ENCODE measurements at places on chromosomes 5 and 9. TPM values are rescaled to one million over a fixed set of nuclear protein-coding genes. Genes with fewer than 3 reads are reported as not detected.

Gene HTR1A
- not detected for total RNA-seq

Gene BICD2
- total RNA-seq = 29.1 TPM

Gene P4HA2
- total RNA-seq = not detected

Gene LRRC14B
- total RNA-seq = not detected

Gene STPG3
- not detected for total RNA-seq

Gene CKMT2
- total RNA-seq = not detected

Gene NUTM2F
- not detected for total RNA-seq

Gene PCDHB14
- not detected for total RNA-seq

Gene PCDHGB2
- 0.81 TPM for total RNA-seq

Gene MCC
- 2.9 TPM for total RNA-seq

DNA sequence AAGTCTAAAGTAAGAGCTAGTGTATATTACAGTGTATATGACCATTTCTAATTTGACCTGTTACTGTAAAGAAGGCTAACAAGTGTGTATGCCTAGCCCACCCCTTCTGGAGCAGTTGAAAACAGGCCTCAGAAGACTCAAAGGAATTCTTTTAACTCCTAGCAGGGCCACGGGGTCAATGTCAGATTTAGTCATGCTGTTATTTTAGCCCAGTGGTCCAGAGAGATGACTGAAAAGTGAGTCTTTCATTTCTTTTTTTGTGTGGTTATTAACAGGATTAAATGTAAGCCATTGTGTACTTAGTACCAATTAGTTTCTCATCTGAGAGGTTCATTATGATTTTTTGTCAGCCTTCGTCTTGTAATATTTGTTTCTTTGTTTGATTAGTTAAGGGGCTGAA, 24.4 kb downstream of the ZCCHC7 start:
- H3K4me1 ChIP-seq = peaks cover 42% of the 10 kb centered on the region
- H3K36me3 ChIP-seq = no peaks in the 10 kb centered on the region
- H3K27me3 ChIP-seq = no peaks in the 10 kb centered on the region

GRCh38 chr9:88826771-88827181, 164.5 kb upstream of the S1PR3 start:
- H3K4me3 ChIP-seq = no peak overlapping the region
- no peak for DNase-seq
- peaks cover 68% of the 10 kb centered on the region for H3K27me3 ChIP-seq
- H3K4me1 ChIP-seq = no peaks in the 10 kb centered on the region
- no peak overlapping the region for H3K27ac ChIP-seq

GRCh38 chr5:169988206-169988605, 7.9 kb upstream of the INSYN2B start:
- H3K27me3 ChIP-seq = no peaks in the 10 kb centered on the region
- H3K27ac ChIP-seq = no peak overlapping the region
- H3K36me3 ChIP-seq = peaks cover 34% of the 10 kb centered on the region
- no peaks in the 10 kb centered on the region for H3K4me1 ChIP-seq
- DNase-seq = no peak
- H3K4me3 ChIP-seq = no peak overlapping the region

- no peaks in the 10 kb centered on the region for H3K4me1 ChIP-seq
- no peak overlapping the region for H3K4me3 ChIP-seq
- no peak for DNase-seq
- no peaks in the 10 kb centered on the region for H3K36me3 ChIP-seq
- peaks cover 19% of the 10 kb centered on the region for H3K27me3 ChIP-seq
Measured at GRCh38 chr5:157956271-157956885, 97.4 kb upstream of the CLINT1 start.

GRCh38 chr9:89413963-89414638, 83.8 kb downstream of the SEMA4D start:
- H3K27me3 ChIP-seq = no peaks in the 10 kb centered on the region
- peaks cover 20% of the 10 kb centered on the region for H3K36me3 ChIP-seq
- DNase-seq = no peak

DNA sequence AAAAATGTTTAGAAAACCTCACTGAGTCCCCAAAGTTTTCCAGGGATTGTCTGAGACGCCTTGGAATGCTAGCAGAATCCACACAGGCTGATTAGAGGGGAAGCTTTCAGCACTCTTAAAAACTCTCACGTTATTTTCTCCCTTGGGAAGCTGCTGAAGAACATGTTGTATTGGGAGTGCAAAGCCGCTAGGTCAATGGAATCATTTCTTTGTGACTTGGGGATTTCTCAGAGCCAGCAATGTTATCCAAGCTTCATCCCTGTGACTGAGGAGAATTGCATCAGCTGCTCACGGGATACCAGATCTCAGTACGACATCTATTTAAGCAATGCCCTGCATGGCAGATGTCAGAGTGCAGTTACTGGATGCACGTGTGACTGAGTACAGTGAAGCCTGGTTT, 426.4 kb upstream of the MPDZ start:
- no peaks in the 10 kb centered on the region for H3K27me3 ChIP-seq
- H3K27ac ChIP-seq = no peak overlapping the region

- H3K36me3 ChIP-seq = no peaks in the 10 kb centered on the region
- H3K27me3 ChIP-seq = peaks cover 58% of the 10 kb centered on the region
- H3K4me1 ChIP-seq = peaks cover 3% of the 10 kb centered on the region
- peak overlapping the region; percentile 77 for H3K4me3 ChIP-seq
- DNase-seq = no peak
- no peak overlapping the region for H3K27ac ChIP-seq
Measured at GRCh38 chr5:69493396-69494133, 975 bp downstream of the OCLN start.

- H3K27ac ChIP-seq = peak overlapping the region; percentile 54
- no peak overlapping the region for H3K4me3 ChIP-seq
- H3K27me3 ChIP-seq = no peaks in the 10 kb centered on the region
- no peak for DNase-seq
- peaks cover 23% of the 10 kb centered on the region for H3K4me1 ChIP-seq
- peaks cover 99% of the 10 kb centered on the region for H3K36me3 ChIP-seq
Measured at GRCh38 chr9:89340332-89340731, 22.0 kb downstream of the SECISBP2 start.

GRCh38 chr9:119771341-119771740, 402.1 kb upstream of the BRINP1 start:
- peaks cover 16% of the 10 kb centered on the region for H3K27me3 ChIP-seq
- no peaks in the 10 kb centered on the region for H3K4me1 ChIP-seq
- H3K36me3 ChIP-seq = no peaks in the 10 kb centered on the region
- no peak overlapping the region for H3K27ac ChIP-seq

GRCh38 chr9:125707472-125707804, 430 bp upstream of the MAPKAP1 start:
- DNase-seq = no peak
- peak overlapping the region; percentile 85 for H3K4me3 ChIP-seq
- no peaks in the 10 kb centered on the region for H3K36me3 ChIP-seq
- peaks cover 11% of the 10 kb centered on the region for H3K27me3 ChIP-seq

GRCh38 chr9:71285191-71285656, 163.8 kb upstream of the TRPM3 start:
- H3K36me3 ChIP-seq = no peaks in the 10 kb centered on the region
- H3K27ac ChIP-seq = no peak overlapping the region
- peak; percentile 15 for DNase-seq
- peaks cover 2% of the 10 kb centered on the region for H3K27me3 ChIP-seq
- H3K4me3 ChIP-seq = no peak overlapping the region
- H3K4me1 ChIP-seq = no peaks in the 10 kb centered on the region

GRCh38 chr9:127186806-127187205, 64.4 kb upstream of the ANGPTL2 start:
- H3K4me3 ChIP-seq = no peak overlapping the region
- no peaks in the 10 kb centered on the region for H3K36me3 ChIP-seq
- H3K4me1 ChIP-seq = no peaks in the 10 kb centered on the region
- peaks cover 4% of the 10 kb centered on the region for H3K27me3 ChIP-seq
- H3K27ac ChIP-seq = no peak overlapping the region

GRCh38 chr5:20555034-20555433, 567.0 kb upstream of the CDH18 start:
- no peaks in the 10 kb centered on the region for H3K27me3 ChIP-seq
- H3K36me3 ChIP-seq = no peaks in the 10 kb centered on the region
- no peak overlapping the region for H3K27ac ChIP-seq
- H3K4me1 ChIP-seq = no peaks in the 10 kb centered on the region
- H3K4me3 ChIP-seq = no peak overlapping the region
